ENCODE measurements at places on chromosomes 11 and 22.

DNA sequence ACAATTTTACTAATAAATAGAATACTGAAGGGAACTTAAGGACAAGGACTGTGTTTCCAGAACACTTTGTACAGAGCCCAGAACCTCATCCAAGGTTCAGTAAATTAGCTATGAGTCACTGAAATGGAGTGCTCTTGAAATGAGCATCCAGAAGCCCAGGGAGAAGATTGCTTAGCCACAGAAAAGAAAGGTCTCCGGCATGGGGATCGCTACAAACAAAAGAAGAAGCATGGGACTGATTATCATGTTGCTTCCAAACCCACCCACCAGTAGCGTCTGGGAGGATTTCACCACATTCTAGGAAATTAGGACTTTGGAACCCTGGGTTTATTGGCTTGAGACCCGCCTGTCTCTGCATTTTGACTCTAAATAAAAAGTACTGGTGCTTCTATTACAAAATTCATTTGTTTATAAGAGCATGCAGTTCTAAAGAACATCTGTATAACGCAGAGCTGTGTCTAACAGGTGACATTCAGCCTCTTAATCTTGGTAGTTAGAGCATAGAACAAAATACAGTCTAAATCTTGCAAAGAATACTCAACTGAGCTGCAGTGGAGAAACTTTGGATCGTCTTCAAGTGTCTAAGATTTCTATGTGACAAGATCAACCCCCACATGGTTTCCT, 35.9 kb upstream of the SESN3 start:
- no peak for DNase-seq

GRCh38 chr22:38819387-38819940, 24.4 kb downstream of the NPTXR start:
- no peak for DNase-seq

GRCh38 chr11:61446211-61446651, 16.3 kb downstream of the SDHAF2 start:
- peak; percentile 87 for DNase-seq

DNA sequence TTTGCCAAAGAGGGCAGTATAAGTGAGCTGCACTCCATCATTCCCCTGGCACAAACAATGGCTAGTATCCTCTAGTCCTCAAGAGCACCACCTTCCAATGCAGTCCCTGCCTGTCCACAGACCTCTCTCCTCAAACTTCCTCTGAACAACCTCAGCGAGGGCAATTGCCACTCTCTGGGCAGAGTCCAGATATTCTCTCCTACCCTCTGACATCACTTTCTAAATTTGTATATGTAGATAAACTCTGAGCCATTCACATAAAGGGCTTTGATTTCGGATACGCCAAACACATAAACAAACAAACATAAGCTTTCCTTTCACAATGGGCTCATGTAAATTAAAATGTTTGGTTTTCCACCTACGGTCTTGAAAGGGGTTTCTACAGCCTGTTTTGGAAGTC, 3.0 kb upstream of the SLC43A3 start:
- DNase-seq, result no peak

- DNase-seq, result no peak
Measured at GRCh38 chr11:1879342-1879940, 12.3 kb downstream of the PRR33 start.

DNA sequence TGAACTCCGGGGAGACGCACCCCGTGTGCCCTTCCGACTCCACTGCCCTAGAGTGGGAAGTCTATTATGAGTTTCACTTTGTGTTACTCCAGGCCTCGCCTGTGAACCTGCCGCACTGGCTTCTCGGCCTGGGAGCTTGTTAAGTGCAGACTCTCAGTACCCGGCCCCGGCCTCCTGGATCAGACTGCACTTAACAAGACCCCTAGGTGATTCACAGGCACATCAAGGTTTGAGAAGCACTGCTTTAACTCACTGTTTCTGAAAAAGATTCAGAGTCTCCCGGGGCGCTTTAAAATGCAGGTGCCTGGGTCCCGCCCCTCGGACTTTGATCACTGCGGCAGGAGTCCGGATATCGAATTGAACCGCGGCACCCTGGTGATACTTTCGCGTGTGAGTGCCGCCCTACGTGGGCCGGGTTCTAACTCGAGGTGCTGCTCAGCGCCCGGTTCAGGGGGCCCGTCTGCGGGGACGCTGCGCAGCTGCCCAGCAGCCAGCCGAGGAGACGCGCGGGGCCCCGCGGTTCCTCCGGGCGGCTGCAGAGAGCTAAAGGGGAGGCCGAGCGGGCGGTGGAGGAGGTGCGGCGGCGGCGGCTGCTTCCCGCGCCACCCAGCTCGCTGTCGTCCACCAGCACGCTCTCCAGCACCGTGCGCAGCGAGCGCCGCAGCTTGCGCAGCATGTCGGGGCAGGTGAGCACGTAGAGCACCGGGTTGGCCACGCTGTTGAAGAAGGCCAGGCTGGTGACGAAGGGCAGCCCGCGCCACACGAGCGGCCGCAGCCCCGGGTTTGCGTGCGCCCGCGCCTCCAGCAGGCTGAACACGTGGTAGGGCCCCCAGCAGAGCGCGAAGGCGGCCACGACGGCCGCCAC, 3.4 kb downstream of the PTGDR2 start:
- DNase-seq, result no peak

DNA sequence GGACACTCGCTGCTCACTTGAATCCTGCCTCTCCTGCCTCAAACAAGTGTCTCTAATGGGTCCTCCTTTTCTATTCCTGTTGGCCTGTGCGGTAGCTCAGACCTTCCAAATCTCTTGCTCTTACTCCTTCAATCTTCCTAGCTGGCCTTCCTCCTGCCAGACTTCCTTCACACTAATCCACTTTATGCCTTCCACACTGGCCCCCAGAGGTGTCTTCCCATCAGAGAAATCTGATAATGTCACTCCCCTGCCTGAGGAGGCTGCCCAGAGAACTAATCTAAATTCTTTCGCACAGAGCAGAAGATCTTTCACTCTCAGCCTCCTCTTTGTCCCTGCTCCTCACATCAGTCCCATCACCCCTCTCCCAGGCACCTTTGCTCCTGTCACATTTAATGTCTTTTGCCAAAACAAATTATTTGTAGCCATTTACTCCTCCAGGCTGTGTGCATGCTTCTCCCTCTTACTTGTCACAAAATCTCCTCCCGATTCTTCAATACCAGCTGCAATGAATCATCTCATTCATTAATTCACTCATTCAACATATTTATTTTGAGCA, 175.7 kb downstream of the MAML2 start:
- DNase-seq, result no peak

Data from activated CD8-positive, alpha-beta memory T cell treated with anti-CD3 and anti-CD28 coated beads, Interleukin-2, amount 10 ng/mL, durations not matched to agents 7 days and 5 days (primary cell).